GM04503 (cell line): ENCODE measurements at places on chromosomes 5 and 9.
A peak's percentile ranks its signal among the peaks of the same experiment; 100 is the strongest.

GRCh38 chr5:142281966-142282365, 42.9 kb downstream of the SPRY4 start:
- no peak for DNase-seq

DNA sequence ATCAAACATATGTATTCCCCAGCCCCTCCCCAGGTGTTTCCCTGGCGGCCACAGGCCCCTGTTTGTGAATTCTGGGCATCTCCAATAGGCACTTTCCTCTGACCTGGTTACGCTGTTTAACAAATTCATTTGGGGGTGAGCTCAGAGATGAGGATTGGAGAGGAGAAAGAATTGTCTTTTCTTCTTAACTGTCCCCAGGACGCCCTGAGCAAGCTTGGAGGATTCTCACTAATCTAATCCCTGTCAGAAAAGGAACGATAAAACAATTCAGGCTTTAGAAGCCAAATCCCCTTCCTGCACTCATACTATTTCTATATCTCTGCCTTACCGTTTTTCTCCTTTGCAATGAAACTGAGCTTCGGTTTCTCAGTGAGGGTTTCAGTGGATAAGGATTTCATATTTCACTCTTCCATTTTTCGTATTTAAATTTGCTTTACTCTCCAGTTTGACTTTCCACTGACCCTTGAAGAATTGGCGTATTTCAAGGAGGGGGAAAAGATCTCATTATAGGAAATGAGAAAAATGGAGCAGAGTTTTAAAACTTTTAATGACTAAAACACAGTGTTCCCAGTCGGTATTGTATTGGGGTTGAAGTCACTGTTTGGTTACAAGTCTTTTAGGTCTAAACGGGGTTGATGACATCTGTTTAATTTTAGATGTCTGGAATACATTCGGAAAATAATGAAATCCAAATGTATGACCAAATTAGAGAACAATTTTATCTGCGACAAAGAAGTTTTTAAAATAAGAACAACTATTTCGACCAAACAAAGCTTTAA, 180.1 kb downstream of the MACROH2A1 start:
- no peak for DNase-seq

GRCh38 chr5:32942225-32942989, 231.3 kb downstream of the NPR3 start:
- no peak for DNase-seq

DNA sequence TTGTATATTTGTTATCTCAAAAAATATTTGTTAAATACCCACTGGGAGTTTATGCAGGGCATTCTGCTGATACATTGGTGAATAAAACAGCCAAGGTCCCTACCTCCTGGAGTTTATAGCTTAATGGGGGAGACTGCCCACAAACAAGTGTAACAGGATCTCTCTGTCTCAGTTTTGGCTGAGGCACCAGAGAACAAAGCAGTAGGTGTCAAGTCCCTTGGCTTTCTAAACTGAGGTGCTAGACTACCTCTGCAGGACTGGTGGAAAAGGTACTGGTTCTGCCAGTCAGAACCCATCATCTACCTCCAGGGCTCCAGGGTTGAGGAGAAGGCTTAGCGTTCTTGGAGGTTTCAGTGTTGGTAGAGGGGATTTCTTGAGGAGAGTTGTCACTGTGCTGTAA, 188.4 kb upstream of the ELL2 start:
- DNase-seq: no peak

DNA sequence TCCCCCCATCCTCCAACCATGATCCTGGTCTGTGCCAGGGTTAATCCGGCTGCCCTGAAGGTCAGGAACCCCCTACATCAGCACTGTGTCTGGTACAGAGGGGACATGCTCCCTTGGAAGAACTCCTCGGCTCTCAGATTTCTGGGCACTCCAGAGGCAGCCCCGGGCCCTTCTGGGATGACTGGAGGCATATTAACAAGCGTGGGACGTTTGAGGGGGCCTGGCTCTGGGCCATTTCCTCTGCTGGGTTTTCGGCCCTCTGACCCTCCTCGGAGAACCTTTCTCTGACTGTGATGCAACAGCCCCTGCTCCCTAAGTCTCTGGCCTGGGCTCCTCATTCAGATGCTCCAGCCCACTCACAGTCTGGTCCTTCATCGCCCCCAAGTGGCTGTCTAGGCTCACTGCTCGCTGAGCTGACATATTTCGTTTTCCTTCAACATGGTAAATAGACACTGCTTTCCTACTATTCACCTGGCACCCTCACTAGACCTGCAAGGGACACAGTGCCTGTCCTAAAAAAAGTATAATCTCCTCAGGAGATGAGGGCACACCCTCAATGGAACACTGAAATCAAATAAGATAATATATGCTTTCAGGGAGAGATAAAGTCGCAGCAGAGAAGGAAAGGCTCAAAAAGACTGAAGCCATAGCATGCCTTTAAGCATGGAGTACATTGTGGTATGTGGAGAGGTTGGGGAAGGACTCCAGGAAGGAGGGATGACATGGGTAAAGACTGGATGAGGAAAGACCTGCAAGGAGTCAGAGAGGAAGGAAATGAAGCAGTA, 404.7 kb upstream of the TRPC7 start:
- no peak for DNase-seq

- no peak for DNase-seq
Measured at GRCh38 chr5:493119-493701, 31.0 kb downstream of the SLC9A3 start.

GRCh38 chr5:148732692-148733091, 78.4 kb upstream of the HTR4 start:
- no peak for DNase-seq

GRCh38 chr9:134214386-134214765, 50.0 kb upstream of the RNU6ATAC start:
- DNase-seq: no peak

- no peak for DNase-seq
Measured at GRCh38 chr5:118195211-118195610, 793.1 kb downstream of the DTWD2 start.

DNA sequence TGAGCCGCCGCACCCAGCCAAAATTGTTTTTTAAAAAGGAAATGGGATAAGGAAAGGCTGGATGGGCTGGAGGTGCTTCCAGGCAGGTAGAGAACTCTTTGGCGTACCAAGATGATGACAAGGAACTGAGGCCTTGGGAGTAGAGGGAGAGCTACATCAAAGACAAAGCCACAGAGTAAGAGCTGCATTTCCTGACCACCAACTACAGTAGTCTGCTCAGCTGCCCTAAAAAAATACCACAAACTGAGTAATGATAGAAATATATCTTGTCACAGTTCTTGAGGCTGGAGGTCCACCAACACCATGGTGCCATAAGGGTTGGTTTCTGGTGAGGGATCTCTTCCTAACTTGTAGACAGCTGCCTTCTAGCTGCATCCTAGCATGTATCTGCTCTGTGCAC, 8.2 kb downstream of the OR1K1 start:
- DNase-seq: no peak

DNA sequence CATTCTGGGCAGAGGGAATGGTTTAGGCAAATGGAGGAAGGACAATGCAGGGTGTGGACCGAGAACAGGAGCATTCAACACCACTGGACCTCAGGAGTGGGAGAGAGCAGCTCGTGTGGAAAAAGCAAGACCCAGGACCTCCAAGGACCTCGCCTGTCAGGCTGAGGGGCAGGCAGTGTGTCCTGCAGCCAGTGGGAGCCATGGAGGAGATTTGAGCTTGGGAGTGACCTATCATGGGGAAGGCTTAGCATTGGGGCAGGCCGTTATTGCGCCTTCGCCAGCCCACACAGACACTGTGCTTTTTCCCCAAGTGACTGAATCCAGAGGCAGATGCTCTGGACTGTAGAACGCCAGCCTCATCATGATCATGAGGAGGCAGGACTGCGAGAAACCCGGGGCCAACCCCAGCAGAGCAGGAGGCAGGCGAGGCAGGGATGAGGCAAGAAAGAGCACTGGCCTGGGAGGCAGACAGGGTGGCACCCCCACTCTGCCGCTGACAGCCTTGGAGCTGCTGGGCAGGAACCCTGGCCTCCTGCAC, 3.3 kb downstream of the CDHR2 start:
- no peak for DNase-seq

DNA sequence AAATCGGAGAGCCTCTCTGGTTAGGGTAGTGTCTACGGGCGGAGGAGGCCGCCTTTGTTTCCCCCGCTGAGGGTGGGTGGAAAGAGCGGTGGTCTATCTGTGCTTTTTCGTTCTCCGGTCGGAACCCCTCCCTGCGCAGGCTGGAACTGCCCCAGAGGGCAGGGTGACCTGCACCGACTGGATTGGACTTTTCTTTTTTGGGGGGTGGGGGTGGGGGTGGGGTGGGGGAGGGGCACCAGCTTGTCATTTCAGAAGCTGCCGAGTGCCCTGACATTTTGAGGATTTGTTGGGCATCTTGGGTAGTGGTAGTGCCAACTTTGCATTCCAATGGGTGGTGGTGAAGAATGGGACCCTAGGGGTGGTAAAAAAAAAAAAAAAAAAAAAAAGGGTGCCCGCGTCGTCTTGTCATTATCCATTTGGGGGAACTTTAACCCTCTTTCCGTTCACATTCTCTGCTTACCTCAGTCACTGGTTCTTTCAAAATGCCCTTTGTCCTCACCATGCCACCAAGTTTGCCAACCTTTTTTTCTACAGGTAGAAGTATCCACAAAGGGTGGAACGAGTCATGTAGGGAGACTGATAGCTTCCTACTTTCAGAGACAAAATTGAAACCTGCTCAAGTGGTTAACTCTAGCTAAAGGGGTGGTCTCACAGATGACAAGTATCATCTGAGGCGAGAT, 1.3 kb downstream of the UBE2R2 start:
- DNase-seq: no peak

GRCh38 chr9:37036776-37037502, 2.9 kb upstream of the PAX5 start:
- DNase-seq: no peak

GRCh38 chr5:176596689-176597416, 13.1 kb downstream of the GPRIN1 start:
- no peak for DNase-seq

GRCh38 chr5:181207214-181207959, 2.4 kb upstream of the TRIM7 start:
- no peak for DNase-seq

DNA sequence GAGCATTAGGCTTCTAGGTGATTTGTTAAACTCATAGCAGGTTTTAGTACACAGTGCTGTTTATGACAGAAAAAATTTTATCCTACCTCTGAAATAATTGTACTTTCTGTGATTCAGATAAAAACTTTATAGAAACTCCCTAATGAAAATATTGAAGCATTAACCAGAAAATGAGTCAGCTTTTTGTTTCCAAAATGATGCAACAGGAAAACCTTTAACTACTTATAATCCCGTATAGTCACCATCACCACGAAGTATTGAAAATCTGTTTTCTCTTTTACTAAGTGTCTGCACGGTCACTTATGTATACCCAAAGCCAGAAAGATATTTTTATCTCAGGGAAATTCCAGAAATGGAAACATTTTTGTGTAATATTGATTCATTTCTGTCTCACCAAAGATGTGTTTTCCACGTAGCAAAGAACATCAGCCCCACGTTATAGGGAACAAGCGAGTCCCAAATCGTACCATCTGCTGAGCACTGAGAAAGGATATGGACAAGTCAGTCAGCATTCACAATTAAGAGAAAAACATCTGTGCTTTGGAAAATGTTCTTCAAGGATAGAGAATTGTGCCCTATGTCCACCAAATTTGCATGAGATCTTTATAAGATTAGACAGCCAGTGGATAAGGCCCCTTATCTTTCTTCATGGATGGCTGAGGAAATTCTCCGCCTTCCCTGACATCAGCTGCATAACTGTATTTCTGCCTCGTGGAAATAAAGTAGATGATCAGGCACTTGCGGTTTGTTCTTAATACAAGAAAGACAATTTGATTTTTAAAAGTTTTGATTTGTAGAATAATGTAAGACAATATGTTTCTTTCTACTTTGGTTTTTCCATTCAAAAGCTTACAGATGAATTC, 41.9 kb downstream of the TNFAIP8 start:
- peak; percentile 68 for DNase-seq

- no peak for DNase-seq
Measured at GRCh38 chr5:173333925-173334661, 5.9 kb upstream of the STC2 start.

GRCh38 chr5:116939641-116940040, 365.0 kb upstream of the SEMA6A start:
- DNase-seq: no peak

- DNase-seq: no peak
Measured at GRCh38 chr5:73447530-73448462, 781 bp downstream of the FOXD1 start.

DNA sequence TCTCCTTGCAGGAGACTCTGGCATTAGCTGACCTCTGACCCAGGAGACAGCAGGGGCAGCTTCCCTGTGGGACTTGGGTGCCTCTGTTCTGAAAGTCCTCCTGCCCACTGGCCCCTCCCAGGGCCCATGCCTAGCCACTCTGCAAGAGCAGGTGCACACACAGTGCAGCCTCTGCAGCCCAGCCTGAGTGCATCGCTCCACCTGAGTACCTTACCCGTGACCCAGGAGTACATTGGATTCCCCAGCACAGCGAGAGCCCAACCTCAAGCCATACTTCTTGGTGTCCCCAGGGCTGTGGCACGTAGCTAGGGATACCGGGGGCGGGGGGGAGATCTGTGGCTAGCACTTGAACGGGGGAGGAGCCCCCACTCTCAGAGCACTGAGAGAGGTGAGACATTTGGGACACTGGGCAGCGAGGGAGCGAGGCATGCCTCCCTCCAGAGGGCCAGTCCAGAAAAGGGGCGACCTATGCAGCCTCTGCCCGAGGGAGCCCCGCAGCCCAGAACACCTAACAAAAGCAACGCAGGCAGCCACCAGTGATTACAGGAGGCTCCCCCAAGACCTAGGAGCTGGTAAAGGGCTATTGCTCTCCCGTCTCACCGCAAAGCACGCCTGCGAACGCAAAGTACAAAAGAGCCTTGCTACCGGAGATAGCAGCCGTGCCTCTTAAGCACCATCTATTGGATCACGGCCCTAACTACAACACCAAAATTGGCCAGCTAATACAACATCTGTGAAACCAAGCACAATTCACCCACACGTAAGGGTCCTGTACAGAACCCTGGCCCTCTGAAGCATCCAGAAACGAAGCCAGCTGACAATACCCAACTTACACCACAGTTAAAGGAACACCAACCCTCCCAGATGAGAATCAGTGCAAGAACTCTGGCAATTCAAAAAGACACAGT, 826 bp upstream of the PRDM9 start:
- no peak for DNase-seq

DNA sequence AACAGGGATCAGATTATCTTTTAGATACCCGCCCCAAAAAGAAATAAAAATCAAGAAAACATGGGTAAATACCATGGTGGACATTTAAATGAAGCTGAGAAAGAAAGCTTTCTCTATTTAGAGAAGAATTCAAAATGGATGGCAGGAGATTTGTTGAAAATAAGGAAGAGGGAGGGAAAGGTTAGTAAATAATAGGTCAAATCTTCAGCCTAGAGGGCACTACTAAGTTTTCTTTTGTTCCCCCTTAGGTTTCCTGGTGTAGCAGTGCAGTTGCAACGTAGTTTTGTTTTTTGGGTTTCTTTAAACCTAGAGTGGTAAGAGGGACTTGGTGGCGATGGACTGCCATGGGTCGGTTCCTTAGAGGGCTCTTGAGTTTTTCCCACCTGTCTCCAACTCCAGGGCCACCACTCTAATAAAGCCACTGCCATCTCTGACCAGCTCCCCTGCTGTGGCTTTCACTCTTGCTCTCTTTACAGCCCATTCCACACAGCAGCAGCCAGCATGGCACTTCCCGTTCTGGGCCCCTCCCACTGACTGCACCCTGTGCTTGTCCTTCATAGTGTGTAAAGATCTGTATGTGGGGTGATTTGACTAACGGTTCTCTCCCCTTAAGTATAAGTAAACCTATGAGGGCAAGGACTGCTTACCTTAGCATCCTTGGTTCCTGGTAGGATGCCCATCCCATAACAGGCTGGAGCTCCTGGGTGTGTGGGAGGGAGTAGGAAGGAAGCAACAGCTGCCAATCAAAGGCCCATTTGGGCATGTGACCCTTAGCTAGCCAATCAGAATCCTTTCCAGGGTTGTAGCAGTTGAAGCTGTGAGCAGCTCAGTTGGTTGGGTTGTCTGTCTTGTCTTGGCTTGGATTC, 118.3 kb downstream of the SLC1A3 start:
- no peak for DNase-seq
